Epithelial cell of proximal tubule (primary cell): ENCODE measurements at places on chromosomes 16 and 17. TPM values are rescaled to one million over a fixed set of nuclear protein-coding genes. Genes with fewer than 3 reads are reported as not detected.

GRCh38 chr16:82626791-82627261, at the start of gene CDH13:
TSS of gene CDH13 (plus strand) at chr16:82626969.
- DNase-seq = no peak

DNA sequence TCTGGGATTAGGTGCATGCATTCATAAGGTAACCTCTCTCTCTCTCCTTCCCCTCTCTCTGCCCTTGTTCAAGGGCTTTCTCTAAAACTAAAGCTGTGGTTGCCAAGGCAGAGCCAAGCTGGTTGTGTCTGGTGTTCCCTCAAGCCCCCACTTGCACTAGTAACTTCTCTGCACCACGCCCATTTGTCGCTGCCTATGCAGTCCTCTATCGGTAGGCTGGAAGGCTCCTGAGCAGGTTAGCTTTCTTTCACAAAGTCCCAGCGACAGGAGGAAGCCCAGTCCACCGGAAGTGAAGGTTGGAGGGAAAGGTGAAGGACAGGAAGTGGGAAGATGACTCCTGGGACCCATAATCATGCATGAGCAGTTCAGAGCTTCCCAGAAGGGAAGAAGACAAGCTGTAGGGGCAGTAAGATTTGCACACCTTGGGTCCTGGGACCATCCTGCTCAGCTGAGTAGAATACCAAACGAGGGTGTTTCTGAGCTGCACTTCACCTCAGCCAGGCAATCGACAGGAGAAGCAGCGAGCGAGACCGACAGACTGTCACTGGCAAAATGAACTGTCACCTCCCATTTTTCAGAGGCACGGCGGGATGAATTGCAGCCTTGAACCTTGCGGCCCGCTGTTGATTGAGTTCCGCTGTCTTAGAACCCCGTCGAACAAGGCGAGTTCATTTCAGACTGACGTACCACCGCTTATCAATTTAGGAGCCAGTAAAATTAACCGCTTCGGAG, 14.7 kb upstream of the SKAP1 start:
- DNase-seq = no peak

GRCh38 chr16:84360748-84361147, 7.6 kb upstream of the ATP2C2 start:
- DNase-seq = no peak

DNA sequence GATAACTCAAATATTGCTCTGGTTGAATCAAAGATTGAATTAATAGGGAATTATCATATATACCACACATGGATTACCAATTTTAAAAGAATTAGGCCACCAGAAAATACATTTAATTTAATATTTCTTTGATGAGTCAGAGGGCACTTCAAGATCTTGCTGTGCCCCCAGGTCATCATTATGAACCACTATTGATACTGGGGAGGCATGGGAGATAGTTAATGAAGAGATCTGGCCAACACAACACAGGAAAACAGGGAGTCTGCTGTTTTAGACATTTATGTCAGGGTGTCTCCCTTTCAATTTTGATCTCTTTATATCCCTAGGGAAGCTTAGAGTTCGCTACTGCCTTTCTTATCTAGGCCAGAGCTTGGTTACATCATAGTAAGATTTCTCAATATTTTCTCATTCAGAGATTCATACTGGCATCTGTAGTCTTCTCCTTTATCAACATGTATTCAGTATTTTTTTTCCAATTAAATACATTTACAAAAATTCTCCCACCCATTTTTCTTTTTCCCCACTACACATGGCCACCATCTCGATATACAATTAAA, 158.3 kb upstream of the ZFHX3 start:
- no peak for DNase-seq

DNA sequence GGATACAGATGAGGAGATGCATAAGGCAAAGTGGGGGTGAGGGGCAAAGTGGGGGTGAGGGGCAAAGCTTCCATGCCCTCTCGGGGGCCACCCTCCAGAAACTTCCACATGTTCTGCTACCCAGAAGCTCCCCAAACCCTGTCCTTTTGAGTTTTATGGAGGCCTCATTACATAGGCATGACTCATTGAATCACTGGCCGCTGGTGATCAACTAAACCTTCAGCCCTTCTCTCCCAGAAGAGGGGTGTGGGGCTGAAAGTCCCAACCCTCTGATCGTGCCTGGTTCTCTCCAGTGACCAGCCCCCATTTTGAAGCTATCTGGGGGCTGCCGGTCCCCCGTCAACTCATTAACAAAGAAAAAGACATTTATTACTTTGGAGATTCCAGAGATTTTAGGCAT, 27.5 kb downstream of the ITGAE start:
- DNase-seq = no peak

The ZG16 gene
- not detected in 2 replicates for total RNA-seq
